HEK293T (cell line): ENCODE measurements at places on chromosomes 2 and 18.

DNA sequence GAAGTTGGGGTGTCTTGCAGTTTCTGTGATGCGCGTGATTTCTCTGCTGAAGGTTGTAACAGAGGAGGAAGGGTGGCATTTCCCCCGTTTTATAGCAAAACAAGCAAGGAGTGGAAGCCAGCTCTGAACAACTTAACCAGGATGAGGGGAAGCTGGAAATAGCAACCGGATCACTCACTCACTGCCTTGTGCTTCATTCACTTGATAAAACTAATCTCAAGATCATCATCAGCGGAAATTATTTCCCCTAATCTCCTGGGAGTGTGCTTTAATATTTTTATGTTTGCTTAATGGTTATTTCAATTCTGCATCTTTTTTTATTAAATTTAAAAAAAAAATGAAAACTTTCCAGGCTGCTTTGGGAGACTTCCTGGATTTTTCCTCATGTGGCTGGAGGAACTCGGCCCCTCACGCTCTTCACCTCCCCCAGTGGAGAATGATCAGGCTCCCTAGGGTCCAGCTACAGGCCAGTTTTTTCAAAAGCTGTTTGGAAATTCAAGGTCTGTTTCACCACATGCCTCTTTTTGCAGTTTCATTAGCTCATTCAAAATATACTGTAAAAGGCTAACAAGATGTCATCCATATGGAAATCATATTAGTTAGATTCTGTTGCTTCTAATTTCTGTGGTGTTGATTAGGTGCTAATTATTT is 31.7 kb downstream of the CABLES1 start:
- no peak for DNase-seq

DNA sequence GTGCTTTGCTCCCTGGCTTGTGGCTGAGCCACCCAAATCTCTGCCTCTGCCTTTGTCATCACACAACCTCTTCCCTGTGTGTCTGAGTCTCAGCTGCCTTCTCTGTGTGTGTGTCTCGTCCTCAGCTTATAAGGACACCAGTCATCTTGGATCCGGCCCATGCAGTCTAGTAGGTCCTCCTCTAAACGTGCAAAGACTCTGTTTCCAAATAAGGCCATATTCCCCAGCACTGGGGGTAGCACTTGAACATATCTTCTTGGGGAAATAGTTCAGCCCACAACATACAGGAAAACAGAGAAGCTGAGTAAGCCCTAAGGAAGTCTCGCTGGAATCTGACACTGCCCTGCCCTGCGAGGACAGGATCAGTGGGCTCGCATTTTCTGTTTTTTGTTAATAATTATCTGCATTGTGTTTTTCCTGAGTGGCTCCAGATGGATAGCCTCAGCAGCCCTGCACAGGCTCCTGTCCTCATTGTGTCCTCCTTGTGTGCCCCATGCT is 42.1 kb downstream of the MTCL1 start:
- DNase-seq: no peak

GRCh38 chr2:74091391-74091790 is 56.3 kb downstream of the BOLA3 start:
- no peak for DNase-seq

DNA sequence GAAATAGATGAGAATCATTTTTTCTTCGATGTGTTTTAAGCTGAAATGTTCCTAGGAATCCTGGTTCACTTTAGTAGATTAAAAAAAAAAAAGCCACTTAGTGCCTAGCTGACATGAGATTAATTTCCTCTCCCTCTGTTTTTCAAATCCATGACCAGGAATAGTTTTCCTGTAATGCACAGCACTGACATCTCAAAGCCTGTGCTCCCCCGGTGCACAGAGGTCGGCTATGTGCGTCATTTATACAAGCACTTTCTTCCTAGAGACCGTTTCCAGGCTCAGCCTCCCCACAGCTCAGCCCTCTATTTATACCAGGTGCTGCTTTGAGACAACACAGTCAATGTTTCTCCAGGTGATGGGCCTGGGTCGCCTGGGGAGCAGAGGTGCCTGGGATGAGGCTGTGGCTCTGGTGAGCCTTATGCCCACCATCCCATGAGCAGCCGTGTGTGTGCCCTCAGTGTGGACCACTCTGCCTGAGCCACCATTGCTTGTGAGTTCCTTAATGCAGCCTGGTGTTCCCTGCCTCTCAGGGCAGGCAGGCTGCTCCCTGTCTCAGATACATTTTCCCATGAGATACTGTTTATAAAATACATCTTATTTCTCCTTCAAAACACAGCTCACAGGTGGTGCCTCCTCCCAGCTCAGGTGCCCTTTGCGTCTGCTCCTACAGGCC is 515.7 kb upstream of the HS6ST1 start:
- DNase-seq: no peak

DNA sequence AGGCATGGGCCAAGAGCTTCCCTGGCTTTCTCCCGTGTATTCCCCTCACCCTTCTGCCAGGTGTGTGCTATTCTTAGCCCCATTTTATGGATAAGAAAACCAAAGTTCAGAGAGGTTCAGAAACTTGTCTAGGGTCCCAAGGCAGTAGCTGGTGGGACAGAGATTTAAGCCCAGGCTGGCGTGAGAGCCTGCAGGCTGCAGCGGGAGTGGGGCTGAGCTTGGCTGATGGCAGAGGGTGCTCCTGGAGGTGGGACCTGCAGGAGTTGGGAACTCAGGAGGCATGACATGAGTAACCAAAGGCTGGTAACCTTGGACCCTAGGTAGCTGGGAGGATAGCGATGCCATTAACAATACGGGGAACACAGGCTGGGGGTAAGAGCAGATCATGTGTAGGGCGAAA is 87.3 kb upstream of the B3GNT7 start:
- DNase-seq: no peak

DNA sequence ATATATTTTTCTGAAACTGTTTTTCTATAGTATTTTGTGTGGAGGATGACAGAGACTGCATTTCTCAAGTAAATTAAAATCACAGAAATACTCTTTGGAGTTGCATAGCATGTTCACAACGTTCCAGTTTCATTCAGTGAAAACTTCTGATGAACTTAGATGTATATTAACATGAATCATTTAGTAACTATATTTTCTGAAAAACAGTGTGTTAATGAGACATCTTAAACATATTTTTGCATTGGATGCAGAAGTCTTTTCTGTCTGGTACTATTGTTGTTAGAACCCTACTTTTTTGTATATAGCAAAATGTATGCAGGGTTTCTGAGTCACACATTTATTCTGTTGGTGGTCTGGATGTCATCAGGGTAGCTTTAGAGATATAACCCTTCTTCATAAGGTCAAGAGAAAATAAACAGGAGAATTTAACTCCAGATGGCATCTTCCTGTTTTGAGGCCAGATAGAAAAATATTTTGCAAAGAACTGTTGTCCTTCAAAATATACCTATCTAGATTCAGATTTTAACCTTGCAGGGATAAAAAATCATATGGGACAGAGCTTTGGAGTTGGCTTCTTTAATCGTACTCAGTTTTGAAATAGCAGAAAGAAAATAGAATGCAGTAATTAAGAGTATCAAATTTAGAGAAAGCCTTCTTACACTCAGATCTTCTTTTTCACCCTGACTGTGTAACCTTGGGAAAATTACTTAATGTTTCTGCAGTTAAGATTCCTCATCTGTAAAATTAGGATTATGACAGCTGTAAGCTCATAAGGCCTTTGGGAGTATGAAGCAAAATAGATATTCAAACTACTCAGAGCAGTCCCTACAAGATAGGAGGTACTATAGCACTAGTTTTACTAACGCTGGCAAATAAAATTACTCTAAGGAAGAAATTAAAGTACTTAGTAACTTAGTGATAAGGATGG is 5.3 kb downstream of the COL3A1 start:
- no peak for DNase-seq

DNA sequence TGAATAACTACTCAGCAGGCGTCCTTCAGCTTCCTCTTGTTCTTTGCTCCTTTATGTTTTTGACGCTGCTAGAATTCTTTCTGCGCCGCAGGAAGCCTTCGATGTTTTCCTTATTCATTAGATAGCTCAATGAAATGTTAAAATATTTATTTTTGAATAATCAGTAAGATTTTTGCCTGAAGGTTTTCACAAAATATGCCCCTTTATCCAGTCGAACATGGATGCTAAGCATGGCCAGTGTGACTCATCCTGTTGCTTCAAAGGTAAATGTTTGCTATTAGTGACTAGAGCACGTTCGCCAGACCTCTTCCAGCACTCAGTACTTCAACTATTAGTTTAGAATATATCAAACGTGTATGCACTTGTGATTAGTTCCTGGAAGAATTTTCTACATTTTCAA is 7.6 kb upstream of the MEIS1 start:
- DNase-seq: no peak

GRCh38 chr2:2886922-2887321 is 490.7 kb downstream of the EIPR1 start:
- DNase-seq: no peak

DNA sequence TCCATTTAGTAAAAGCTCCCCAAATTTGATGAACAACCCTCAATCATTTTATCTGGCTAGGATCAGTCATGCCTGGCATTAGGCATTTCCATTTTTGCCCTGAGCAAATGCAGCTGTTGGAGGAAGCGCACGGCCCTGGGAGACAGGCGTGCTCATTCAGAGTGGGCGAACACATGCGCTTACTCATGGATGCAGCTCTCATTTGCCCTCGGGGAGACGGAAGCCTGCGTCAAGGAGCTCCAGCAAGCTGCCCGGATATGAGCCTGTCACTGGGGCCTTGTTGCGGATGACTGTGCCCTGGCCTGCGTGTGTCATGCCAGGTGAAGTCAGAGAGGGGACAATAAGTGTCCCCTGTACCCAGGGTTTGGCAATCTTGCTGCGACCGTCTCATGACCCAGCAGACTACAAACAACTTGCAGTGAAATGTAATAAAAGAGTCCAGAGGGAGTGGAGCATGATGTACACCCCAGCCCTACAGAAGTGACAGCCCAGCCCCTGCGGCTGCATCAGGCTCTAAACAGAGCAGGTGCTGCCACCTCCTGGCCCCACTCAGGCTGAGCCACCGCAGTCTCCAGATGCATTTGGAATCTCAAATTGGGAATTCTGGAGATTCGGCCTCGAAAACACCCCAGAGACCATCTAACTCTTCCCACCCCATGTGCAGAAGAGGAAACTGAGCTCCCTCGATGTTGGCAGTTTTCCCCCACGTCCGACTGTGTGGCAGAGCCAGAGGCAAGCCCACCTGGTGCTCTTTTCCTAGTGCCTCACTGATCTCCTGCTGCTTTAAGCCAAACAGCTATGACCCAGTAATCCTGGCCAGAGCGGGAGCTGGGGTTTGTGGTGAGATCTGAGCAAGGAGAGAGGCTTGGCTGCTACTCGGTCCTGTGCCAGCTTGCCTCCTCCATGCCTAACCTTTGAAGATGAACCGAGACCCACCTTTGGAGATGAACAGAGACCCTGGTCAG is 105.0 kb upstream of the ALK start:
- peak; percentile 76 for DNase-seq

DNA sequence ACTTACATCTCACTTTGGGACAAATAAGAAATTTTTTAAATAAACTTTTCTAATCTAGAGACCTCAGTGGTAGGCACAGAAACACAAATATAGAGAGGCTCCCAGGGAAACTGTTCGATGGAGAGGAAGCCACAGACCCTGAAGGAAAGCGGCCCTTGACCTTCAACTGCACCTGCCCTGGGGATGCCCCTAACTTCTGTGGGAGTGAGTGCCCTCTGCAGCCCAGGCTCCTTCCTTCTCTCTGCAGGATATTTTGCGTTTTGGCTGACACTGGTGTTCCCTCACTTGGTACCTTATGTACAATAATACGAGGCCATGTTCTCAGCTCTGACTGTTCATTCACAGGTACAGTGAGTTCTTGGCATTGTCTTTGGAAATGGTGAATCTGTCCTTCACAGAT is 64.8 kb upstream of the MAL start:
- DNase-seq: no peak

DNA sequence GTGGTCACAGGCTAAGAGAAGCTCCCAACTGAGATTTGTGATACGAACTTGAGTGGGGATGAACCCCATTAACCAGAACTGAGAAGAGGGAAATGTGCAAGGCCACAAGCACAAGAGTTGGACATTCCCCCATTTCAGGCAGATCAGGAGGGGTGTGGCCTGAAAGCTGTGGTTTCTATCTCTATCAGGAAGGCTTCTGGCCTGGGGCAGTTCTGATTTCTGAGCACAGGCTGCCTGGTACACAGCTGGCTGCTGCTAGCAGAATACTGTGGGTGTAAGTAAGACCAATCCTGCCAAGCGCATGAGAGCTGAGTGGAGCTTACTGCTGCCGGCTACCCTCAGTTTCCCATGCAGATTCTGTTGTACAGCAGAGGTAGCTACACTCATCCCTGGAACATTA is 484.6 kb downstream of the SATB2 start:
- no peak for DNase-seq

- no peak for DNase-seq
Observed at GRCh38 chr18:68764016-68764415, 33.9 kb upstream of the CCDC102B start.

- no peak for DNase-seq
Observed at GRCh38 chr2:98460573-98461497, 16.2 kb downstream of the INPP4A start.

DNA sequence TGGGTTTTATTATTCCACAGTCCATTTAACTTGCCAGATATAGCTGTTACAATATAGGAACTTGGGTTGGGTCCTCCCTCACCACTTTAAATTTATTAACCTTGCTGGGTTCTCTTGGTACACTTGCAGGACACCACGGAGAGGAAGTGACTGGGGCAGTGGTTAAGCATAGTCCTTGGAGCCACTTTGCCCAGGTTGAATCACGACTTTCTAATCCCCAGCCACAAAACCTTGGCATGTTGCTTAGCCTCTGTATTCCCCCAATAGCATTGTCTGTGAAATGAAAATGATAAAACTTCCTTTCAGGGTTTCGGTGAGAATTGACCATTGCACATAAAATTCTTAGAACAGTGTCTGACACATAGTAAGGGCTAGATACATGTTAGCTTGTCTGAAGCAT is 221.2 kb downstream of the IRS1 start:
- DNase-seq: no peak

DNA sequence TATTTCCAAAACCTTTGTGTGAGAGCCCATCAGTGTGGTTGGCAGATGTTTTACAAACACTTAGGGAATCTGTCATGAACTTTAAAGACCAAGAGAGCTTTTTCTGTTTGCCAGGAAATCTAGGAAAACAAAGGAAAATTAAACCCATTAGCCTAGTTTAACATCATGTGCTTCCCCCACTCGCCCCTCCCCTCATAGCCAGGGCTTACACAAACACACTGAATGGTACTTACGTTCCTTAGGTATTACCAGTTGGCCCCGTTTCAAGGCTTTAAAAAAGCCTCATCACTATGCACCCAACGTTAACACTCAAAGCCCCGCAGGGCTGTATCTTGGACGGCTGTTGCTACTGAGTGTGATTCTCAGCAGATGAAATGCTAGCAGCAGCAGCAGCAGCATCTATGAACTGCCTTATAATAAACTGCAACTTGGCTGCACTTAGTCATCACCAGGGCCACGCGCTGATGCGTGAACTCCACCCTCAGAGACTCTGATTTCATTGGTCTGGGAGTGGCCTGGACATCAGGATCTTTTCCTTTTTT is 20.1 kb upstream of the TTC39C start:
- peak; percentile 48 for DNase-seq

GRCh38 chr18:51044928-51045585 is 15.0 kb downstream of the SMAD4 start:
- peak; percentile 7 for DNase-seq

DNA sequence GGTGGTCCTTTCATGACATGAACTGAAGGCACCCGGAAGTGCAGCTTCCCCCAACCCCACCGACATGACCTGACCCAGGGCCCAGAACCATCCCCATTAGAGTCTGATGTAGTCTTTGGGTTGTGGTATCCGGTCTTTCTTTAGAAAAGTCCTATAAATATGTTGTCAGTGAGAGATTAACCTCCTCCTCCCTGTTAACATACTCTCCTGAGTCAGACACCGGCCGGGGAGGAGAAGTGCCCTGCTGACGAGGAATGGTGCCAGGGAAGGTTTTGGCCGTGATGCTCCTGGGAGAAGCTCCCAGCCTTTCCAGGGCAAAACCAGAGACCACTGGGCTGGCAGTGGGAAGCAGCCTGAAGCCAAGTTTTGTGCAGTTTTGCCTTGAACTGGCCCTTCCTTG is 109.0 kb downstream of the LAMA3 start:
- no peak for DNase-seq
